GM04504 (cell line): ENCODE measurements at places on chromosomes 12 and 14.
A peak's percentile ranks its signal among the peaks of the same experiment; 100 is the strongest.

DNA sequence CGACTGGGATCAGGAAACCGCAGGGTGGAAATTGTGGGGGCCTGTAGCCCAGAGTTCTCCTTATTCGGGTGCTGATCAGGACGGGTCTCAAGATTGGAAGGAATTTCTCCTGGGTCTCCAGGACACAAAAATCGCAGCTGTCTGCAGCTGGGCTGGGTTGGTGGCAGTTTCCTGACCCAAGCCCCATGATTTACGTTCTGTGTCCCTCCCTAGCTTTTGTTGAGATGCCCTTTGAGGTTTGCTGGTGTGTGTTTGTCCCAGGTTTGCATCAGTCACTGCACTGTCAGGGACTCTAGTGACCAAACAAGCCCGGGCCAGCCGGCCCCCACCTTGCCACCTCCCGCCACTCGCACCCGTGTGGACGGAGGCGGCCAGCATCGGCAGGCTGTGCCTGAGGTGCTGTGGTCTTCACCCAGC, 89.5 kb downstream of the FBXL14 start:
- DNase-seq: no peak

GRCh38 chr12:5794156-5794555, 150.9 kb downstream of the ANO2 start:
- DNase-seq: no peak

- no peak for DNase-seq
Observed at GRCh38 chr12:13976880-13977279, 4.5 kb downstream of the GRIN2B start.

- no peak for DNase-seq
Observed at GRCh38 chr14:103695296-103696069, 19.8 kb downstream of the XRCC3 start.

- peak; percentile 71 for DNase-seq
Observed at GRCh38 chr14:103801459-103801858, 45.9 kb downstream of the PPP1R13B start.

DNA sequence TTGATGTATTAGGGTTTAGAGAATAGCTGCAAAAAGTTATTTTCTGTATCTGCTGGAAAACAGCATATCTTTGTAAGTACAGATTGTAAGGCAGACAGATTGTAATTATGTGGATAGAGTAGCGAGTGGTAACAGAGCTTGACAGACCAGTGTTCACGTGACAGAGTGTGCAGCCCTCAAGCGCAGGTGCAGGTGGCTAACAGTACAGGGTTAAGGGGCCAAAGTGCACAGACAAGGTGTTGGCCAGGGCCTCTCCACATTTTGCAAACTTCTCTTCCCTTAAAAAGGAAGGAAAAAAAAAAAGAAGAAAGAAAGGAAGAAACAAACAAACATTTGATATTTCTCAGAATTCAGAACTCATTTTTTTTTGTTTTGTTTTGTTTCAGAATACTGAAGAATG, 25.2 kb upstream of the KLHL42 start:
- no peak for DNase-seq

GRCh38 chr12:7498809-7499208, 4.8 kb downstream of the CD163 start:
- DNase-seq: peak; percentile 77

DNA sequence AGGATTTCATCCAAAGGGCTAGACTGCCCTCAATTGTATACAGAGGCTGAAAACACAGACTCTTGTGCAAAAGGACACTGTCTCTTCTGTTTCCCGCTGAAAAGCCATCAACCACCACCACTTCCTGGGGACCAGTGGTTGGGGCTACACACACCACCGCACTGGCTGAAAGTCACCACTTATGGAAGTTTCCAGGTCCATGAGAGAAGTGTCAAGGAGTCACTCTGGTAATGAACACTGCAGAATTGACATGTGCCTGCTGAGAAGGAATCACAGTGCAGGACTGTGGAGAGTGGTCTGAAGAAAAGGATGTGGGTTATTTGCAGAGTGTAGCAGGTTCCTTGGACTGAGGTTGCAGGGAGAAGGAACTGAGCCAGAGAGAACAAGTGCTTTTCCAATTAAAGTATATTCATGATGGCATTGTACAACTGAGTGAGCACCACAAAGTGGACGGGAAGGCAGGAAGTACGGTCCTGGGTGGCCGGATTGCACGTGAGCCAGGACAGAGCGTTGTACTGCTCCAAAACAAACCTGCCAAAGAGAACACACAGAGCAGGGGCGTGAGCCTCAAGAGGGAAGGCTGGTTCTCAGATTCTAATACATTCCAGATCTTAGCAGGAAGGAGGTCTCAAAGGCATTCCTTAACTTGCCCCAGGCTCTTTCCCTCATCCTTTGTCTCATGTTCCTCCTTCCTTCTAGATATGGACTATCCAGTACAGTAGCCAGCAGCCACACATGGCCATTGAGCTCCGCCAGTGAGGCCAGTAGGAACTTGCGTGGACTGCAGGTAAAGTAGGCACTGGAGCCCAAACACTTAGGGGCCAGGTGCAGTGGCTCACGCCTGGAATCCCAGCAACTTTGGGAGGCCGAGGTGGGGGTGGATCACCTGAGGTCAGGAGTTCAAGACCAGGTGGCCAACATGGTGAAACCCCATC, 316.4 kb downstream of the MED13L start:
- DNase-seq: no peak

GRCh38 chr14:101442451-101442850, 118.8 kb upstream of the DIO3 start:
- no peak for DNase-seq

GRCh38 chr14:103141117-103141796, 18.0 kb downstream of the TNFAIP2 start:
- DNase-seq: no peak

DNA sequence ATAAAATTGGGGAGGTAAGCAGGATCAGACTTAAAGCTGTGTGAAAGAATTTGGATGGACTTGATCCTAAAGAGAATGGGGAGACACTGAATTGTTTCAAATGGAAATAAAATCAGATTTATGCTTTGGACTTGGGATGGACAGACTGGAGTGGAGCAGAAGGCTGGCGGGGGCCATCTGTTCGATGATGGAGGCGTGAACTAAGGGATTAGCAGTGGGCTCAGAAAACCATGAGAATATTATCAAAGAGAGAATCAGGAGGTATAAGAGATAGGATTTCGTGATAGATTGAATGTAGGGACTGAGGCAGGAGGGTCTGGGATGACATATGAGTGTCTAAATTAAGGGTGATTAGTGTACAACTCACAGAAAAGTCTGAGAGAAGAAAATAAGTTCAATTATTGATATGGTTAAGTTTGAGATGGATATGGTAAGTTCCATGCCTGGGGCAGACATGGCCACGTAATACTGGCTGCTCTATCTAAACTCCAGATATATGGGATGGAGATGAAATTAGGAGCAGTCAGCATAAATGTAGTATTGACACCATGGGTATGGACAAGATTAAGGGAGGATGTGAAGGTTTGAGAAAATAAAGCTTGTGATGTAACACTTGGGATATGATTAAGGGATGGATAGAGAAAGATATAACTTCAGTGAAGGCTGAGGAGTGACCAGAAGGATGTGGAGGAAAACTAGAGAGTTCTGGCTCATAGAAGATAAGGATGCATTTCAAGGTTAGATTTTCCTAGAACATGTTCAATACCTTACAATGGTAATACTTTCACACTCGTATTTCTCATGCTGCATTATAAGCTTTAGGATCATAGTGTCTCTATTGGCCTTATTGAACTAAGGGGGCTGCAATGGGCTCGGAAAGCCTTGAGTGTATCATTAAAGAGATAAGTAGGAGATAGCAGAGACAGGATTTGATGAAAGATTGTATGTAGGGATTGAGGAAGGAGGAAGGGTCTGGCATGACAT, 1.0 kb upstream of the TSSK4 start:
- DNase-seq: no peak

GRCh38 chr12:10111451-10111850, 12.7 kb upstream of the CLEC1A start:
- DNase-seq: no peak

- DNase-seq: no peak
Observed at GRCh38 chr14:105249182-105250007, 1.1 kb downstream of the BTBD6 start.

DNA sequence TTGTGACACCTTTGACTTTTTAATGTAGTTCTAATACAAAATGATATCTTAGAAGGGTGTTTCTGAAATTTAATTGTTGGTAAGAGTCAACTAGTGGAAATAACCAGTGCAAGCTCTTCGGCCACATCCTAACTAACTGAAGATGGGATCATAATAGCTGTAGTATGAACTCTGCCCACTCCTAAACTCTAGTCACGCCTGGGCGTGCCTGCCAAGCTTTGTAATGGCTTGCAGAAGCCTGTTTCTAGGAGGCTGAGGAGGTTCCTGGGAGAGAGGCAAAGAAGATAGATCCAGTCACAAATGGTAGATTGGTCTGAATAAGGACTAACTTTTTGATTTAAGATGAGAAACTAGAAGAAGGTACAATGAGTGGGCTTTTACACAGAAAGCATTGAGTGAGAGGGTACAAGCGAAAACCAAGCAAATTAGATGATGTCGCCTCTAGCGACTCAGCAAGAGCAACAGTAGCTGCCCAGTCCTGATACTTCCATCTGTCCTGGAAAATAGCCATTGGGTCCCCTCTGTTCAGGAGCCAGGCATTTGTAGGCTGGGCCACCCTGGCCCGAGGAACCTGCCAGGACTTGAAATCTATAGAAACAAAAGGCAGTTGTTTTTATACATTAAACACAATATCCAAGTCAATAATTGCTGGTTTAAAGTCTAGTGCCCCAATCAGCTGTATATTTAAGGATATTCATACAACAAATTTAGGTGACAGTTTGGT, 148.8 kb downstream of the SLC38A4 start:
- DNase-seq: no peak

DNA sequence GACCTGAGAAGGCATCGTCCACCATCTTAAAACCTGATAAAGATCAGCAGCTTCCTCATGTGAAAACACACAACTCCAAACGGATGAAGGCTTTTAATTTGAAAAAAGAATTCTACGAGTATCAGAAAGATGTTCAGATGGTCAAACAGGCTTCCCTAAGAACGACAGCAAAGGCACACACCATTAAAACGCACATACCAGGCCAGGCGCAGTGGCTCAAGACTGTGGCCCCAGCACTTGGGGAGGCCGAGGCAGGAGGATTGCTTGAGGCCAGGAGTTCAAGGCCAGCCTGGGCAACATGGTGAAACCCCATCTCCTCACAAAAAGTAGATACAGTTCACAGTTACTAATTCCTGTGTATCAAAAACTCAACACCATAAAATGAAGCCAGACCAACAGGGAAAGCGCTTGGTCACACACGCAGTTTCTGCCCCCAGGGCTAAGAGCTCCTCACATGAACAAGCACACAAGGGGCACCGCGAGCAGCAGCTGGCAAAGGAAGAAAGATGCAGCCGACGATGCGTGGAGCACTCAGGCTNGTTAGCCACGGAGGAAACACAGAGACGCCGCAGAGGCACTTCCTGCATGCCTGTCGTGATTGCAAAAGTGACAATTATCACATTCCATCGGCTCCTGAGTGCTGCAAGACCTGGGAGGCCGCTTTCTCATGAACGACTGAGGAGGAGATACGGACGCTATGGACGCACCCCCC, 78.0 kb downstream of the NOC4L start:
- DNase-seq: peak; percentile 13

DNA sequence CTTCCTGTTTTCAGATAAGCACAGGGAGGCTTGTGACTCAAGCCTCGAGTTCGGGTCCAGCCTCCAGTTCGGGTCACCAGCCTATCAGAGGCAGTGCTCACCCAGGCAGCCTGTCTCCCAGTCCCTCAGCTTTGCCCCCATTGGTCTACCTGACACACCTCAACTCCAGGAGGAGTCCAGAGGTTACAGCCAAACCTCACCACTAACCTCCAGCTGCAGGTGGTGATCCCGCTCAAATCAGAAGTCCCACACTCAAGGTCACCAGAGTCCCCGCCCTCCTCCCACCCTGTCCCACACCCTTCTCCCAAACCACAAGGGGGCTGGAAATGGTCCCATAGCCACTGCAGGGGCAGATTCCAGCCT, 42.1 kb downstream of the KDM2B start:
- no peak for DNase-seq

DNA sequence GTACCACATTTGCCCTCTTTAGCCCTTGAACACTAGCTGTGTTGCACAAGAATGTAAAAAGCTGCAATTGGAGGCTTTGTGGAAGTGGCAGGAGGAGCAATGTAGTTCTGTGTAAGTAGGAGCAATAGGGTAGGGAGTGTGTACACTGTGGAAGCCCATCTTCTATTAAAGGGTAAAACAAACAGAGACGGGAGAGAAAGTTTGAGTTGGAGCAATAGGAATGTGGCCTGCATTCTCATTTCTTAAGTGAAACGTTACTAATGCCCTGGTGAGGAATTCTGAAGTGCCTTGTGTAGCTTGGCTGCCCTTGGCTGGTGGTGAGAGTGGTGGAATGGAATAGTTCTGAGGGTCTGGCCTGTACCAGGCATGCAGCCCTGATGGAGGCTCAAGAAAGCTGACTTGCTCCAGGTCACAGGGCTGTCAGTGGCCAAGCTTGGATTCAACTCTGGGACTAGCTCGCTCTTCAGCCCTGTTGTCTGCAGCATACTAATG, 38.8 kb upstream of the ATP23 start:
- DNase-seq: no peak

- no peak for DNase-seq
Observed at GRCh38 chr14:24741871-24742270, 107.9 kb upstream of the GZMB start.

GRCh38 chr14:40003773-40004172, 571.5 kb upstream of the FBXO33 start:
- no peak for DNase-seq

GRCh38 chr14:41360126-41360525, 246.6 kb upstream of the LRFN5 start:
- DNase-seq: no peak

GRCh38 chr14:105411017-105411941, 8.3 kb upstream of the MTA1 start:
- no peak for DNase-seq

DNA sequence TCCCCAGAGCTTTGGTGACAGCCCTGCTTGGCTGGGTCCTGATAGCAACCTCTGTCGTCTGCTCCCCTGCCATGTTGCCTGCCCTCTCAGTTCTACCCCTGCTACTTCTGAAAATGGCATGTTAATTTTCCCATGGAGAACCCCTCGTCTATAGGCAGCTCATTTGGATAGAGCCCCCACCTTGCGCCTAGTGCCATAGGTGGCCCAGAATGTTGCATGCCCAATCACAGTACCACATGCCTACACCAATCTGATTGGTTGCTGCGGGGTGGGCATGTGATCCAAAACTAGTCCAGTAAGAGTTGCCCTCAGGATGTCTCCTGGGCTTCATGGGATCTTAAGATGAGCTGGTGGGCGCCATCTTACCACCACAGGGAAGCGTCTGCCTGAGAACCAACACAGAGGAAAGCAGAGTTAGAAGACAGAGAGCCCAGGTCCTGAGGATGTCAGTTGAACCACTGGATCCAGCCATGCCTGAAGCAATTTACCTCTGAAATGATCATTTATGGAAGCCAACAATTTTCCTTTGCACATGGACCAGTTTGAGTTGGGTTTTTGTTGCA, 85.7 kb downstream of the PAPOLA start:
- DNase-seq: no peak
